Fibroblast of the aortic adventitia (primary cell): ENCODE measurements at places on chromosomes 2 and 18.

DNA sequence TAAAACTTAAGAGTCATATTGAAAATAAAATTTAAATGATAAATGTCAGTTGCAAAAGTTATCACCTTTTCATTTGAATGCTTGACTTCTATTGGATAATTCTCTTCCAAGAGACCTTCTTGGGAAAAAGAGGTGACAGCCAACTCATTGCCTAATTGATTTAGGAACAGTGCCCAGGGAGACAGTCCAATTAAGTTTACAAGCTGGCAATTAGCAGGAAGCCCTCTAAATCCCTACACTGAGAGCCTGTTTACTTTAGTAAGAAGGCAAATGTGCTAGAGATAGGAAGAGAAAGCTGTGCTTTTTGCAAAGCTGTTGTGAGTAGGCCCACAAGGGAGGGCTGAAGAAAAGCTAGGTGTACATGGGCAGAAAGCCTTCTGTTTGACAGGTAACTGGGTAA is 189.1 kb downstream of the WDPCP start:
- no peak for DNase-seq

DNA sequence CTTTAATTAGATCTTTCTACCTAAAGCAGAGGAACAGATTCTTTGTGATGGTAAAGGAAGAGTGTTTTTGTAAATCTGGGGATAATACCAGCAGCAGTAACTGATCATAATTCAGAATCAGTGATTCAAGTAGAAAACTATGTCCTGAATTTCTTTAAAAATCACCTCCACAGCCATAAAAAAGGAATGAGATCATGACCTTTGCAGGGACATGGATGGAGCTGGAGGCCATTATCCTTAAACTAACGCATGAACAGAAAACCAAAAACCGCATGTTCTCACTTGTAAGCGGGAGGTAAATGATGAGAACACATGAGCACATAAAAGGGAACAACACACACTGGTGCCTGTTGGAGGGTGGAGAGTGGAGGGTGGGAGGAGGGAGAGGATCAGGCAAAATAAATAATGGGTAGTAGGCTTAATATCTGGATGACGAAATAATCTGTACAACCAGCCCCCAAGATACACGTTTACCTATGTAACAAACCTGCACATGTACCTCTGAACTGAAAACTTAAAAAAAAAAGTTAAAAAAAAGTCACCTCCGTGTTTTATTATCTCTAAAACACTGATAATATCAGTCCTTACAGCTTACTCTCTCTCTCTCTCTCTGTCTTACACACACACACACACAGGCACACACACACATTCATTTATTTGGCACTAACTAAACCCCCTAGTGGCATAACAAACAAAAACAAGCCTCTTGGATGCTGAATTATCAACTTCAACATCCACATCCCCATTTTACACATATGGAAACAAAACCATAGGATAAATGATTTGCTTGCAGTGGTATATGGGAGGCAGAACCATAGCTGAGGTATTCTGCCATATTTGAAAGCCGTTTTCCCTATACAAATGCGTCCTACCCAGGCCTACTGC is 1.4 kb downstream of the TM4SF20 start:
- DNase-seq, result no peak

GRCh38 chr2:10862330-10862729 is 49.4 kb upstream of the KCNF1 start:
- no peak for DNase-seq

DNA sequence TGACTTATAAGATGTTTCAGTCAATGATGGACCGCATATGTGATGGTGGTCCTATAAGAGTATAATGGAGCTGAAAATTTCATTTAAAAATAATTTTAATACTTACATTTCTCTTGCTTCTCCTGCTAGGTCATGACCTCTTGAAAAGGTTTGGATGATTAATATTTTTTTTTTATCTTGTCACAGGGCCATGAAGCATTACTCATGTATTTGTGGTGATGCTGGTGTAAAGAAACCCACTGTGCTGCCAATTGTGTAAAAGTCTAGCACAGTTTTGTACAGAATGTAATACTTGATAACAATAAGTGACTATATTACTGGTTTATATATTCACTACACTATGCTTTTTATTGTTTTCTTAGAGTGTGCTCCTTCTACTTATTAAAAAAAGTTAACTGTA is 124.2 kb upstream of the CELF4 start:
- DNase-seq, result no peak

GRCh38 chr2:222169346-222169745 is 129.5 kb downstream of the PAX3 start:
- DNase-seq, result no peak

GRCh38 chr2:3759331-3759730 is 56.0 kb downstream of the DCDC2C start:
- DNase-seq, result no peak

DNA sequence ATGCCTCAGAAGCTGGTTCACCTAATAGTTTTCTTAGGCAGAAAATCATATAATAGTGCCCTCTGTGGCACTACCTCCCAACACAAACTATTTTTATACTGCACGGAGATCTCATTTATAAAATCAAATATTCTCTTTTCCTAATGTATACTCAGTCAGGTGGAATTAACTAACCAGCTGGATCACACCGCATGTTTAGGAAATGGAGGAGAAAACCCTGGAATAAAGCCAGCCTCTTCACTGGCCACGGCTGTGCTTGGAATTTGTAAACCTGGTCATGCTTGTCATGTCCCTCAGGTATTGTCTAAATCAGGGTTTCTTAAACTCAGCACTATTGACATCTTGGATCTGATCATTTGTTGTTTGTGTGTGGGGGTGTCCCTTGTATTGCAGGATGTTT is 85.6 kb downstream of the DOCK10 start:
- no peak for DNase-seq

- DNase-seq, result no peak
These were observed 15.2 kb downstream of the INPP5D start for GRCh38 chr2:233075141-233075965.

- DNase-seq, result no peak
These were observed 9.9 kb upstream of the GAREM2 start for GRCh38 chr2:26162963-26163362.

GRCh38 chr18:36518839-36519238 is 221.3 kb downstream of the FHOD3 start:
- no peak for DNase-seq
